ENCODE measurements at places on chromosomes 1 and 21.

GRCh38 chr21:25970254-25970930 lies 200.2 kb downstream of the APP start:
- DNase-seq: no peak

- DNase-seq: peak; percentile 70
Measured at GRCh38 chr1:61453111-61453961, 271.6 kb downstream of the TM2D1 start.

DNA sequence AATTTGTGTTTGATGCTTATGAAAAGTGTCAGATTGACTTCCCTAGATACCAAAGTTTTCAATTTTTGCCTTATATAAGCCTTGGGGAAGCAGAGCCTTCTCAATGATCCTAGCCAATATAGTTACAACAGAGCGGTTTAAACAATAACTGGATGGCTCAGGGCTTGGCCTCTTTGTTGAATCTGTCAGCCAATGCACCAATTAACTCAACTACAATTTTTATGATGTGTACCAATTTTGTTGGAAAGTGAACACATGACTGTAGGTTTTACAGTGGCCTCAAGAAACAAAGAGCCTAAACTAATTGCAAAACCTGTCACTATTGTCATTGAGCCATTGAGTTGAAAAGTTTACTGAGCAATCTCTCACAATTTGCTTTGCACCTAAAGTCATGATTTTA lies 71.6 kb upstream of the RGS18 start:
- DNase-seq: no peak

DNA sequence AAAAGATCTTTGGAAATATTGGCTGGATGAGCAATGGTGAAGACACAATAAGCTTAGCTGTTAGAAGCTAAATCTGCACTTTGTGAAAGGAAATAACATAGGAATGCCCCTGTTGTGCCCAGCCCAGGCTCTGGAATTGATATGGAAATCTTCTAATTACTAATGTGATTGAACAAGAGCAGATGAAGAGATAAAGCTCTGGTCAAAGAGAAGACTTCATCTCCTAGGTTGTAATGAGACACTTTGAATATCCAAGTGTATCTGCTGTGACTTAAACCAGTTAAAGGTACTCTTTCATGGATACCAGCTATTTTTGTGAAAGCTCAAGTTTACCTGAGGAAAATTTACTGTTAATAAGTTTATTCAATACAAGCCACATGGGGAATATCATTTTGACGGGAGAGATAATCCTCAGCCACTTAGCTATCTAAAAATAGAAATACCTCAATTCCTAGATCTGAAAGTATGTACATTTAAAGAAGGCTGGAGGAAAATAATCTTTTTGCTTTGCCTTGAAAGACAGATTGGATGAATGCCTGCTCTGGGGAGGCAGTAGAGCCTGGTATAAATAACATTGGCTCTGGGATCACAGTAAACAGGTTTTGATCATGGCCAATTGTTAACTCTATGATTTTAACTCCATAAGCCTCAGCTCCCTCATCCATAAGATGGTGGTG lies 494.0 kb upstream of the B3GALT2 start:
- DNase-seq: no peak

DNA sequence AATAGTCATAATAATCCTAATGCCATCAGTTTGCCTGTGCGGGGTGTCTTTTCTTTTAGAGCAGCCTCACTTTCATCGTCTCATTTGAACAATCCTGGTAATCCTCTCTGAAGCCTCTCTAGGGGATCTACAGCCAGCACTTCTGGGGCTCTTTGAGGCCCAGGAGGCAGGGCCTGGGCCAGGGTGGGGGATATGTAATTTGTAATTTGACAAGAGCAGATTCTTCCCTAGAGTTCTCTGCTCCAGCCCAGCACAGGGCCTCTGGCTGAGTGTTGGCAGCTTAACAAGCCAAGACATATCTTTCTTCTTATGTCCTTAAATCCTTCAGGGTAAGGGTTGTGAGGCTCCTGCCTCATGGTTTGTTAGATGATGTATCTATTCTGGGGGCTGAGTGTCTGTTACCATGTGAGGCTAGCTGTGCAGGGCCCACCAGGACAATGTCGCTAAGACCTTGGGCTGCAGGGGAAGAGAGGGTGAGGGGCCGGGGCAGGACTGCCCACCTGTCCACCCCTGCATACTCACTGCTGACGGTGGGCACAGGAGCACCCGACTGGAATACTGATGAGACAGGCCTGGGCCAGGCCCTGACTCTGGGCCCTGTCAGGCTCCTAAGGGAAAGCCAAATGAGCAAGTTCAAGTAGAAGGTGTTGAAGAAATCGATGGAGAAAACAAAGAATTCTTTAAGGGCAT lies 45.3 kb upstream of the PARP1 start:
- DNase-seq: no peak

DNA sequence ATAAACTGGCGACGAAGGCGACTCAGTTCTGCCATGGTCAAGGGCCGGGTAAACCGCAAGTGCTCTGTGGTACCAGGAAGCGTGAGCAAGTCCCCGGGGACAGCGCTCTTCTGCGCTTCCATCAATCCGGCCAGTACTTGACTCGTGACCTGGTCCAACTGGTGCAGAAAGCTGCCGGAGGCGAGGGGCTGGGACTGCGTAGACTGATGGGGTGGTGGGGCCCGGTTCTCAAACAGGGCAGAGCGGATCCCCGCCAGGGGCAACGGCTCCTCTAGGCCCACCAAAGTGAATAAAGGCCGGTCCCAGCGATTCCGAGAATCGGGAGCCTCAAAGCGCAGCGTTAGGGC lies 852 bp downstream of the KTI12 start:
- DNase-seq: no peak
